Fibroblast of lung (primary cell): ENCODE measurements at places on chromosomes 1 and 21.

DNA sequence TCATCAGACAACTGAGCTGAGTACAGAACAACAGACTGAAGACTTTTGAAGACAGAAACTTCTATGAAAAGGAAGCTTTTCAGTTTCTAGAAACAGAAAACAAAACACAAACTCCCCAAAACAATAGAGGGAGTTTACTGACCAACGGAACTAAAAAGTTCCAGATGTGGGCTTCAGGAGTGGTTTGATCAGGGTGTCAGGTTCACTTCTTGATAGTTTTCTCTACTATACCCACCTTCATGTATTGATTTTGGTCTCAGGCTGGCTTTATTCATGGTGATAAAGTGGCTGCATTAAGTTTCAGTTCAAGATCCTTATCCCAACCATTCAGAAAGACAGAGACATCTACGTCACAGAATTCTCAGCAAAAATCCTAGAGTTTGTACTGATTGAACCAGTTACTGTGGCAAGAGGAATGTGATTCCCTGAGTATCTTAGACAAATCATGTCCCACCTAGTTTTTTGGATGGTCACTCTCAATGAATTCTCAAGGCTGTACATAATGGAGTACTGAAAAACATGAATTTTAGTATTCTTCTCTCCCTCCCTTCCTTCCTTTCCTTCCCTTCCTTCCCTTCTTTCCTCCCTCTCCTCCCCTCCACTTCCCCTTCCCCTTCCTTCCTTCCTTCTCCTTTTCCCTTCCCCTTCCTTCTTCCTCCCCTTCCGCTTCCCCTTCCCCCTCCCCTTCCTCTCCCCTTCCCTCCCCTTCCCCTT is 680.5 kb downstream of the PTPRU start:
- no peak for DNase-seq

DNA sequence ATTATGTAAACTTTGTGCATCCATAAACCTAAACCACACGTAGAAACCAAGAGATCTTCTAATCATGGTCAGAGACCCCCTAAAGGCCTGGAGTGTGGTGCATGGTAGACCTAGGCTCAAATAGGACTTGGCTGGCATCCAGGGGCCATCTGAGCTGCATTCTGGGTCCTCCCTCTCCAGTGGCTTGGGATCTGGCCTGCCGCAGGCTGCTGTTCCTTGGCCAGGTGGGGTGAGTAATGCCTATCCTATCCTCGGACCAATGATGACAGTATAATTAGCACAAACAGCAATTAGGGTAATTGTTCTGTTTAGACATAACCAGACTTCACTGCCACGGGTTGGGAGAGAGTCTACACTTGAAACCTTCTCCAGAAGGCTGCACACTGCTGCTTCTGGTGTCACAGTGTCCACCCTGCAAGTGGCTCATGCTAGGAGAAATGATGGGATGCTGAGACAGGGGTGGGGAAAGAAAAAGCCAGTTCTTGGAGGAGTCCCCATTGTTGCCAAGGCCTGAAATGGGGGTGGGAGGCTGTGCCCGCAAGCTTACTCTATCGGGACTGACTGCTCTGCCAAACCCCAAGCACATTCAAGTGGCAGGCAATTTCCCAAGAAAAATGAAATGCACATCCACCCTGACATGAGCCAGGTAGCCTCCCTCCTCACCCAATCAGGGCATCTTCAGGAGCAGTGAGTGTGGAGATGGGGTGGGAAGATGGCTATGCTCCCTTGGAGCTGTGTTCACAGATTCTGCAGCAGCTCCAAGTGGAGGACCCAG is 12.5 kb upstream of the PKP1 start:
- DNase-seq = no peak

DNA sequence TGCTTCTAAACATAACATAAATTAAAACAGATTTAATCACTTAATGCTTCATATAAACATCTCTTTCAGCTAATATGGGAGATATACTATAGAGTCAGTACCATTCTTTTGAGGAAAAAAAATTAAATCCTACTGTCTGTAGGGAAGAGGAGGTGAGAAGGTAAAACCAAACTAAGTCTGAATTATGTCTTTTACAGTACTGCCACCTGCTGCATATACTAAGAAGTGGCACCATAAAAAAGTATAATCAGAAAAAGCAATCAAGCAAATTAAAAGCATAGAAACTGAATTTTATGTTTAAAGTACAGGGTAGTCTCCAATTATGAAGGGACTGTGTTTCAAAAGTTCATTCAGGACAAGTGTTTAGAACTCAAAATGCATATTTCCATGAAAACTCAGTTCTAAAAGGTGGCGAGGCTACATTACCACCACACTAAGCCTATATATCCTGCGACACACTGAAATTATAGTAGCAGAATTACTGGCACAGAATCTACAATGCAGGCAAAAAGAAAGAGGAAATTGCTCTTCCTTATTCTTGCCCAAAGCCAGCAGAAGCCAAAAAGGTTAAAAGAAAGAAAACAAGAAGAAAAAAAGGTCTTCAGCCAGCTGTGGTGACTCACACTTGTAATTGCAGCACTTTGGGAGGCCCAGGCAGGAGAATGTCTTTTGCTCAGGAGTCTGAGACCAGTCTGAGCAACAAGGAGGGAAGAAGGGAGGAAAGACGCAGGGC is 9.0 kb downstream of the NSL1 start:
- DNase-seq = peak; percentile 66

- DNase-seq = peak; percentile 79
These were observed 18.3 kb downstream of the IL6R start for GRCh38 chr1:154423304-154423987.

- no peak for DNase-seq
These were observed 48.6 kb downstream of the ITPKB start for GRCh38 chr1:226690460-226690982.

- DNase-seq = no peak
These were observed 1.3 kb upstream of the H3-3A start for GRCh38 chr1:226061068-226061840.

GRCh38 chr1:201537028-201537427 is 1.9 kb upstream of the NAV1 start:
- DNase-seq = no peak

GRCh38 chr1:10544239-10544638 is 69.5 kb downstream of the PEX14 start:
- DNase-seq = no peak

DNA sequence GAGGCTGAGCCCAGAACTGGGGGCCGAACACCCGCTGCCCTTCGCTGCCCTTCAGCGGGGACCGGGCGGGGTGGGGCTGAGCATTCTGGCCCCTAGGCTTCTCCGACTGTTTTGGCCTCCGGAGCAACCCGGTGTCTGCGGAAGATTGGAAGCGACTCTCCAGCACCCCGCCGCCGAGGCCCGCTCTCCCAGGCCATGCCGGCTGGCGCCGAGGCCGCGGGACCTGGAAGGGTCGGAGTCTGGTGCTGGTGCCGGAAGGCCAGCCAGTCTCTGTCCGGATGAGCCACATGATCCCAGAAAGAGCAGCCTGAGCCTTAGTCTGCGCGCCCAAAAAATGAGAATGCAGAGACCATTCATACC is 272.0 kb downstream of the FOXD2 start:
- DNase-seq = no peak

- no peak for DNase-seq
These were observed 163.6 kb upstream of the PALMD start for GRCh38 chr1:99482286-99482685.

DNA sequence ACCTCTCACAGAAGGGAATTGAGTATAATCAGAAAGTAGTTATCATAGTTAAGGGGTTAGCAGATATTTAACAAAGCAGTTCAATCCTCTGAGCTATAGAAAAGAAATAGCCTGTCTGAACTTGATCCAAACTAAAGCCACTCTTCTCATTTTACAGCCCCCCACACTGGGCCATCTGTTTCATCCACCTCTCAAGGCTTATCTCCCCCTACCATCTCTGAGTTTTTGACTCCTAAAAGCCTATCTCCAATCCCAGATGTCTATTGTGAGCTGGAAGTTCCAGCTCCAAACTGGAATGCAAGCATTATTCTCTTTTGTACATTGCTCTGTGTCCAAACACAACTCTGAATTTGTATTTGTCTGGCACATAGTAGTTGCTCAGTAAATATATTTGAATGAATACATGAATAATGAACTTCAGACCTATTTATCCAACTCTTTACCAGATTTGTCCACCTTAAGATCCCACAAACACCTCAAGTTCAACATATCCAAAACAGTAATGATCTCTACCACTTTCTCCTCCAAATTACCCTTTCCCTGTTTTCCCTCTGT is 98.1 kb downstream of the PLPP3 start:
- no peak for DNase-seq

DNA sequence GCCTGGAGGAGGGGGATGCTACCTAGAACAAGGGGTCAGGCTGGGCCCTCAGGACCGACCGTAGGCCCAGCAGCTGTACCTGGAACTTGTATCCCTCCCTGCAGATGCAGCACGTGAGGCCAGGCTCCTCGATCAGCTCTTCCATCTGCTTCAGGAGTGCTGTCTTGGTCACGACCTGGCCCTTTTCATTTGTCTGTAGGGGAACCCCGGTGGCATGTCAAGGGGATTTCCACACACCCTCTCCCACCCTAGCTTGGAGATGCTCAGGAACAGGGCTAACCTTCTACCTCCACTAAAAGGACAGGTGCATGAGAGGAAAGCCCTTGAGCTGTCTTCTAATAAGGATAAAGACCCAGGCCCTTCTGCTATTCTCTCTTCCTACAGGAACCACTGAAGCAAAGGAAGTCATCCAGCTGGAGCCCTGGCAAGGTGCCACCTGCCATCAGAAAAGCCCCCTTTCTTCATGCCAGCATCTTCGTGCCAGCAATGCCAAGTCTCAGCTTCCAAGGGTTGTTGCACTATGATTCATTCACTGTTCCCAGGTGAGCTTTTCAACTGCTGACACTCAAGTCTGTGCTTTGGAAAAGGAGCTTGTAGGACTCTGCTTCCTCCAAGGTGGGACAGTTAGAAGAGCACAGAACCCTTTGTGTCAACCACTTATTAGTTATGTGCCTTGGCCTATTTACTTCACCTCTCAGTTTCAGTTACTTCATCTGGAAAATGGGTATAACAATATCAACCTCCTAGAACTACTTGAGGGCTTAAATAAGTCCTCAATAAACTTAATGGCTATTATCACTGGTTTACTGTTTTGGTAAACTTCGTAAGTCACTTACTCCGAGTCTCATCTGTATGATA is 122.1 kb downstream of the UBR4 start:
- DNase-seq = no peak

- DNase-seq = peak; percentile 50
These were observed 60.3 kb upstream of the FMN2 start for GRCh38 chr1:240031414-240031813.

DNA sequence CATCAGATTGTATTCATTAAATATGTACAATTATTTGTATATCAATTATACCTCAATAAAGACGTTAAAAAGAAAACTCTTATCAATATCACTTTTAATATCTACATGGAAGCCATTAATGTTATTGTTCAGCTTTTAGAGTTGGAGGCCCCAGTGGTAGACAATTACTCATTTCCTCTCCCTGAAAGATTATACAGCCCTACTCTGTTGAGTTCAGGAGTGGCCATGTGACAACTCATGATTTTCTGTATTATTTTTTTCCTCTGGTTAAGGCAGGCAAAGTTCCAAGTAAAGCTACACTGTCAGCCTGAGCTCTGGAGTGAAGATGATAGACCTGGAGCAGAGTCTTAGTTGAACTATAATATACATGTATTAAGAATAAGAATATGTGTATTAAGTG is 247.9 kb upstream of the B3GALT2 start:
- DNase-seq = no peak

DNA sequence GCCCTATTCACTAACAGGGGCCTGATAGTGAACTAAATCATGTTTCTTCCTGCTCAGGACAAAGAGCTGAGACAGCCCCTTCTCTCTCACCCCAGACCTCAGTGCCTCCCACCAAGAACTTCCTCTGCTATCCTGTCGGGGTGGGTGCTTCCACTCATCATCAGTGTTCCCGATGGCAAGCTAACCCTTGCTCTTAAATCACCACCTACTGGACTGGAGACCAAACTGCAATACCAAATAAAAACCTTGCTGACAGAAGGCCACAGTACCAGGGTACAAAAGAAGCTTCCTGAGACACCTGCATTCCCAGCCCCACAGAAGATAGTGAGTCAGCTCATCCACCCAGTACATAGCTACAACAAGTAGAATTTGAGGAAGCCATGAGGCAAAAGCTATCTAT is 799.5 kb downstream of the LTN1 start:
- DNase-seq = no peak

- no peak for DNase-seq
These were observed 471.0 kb upstream of the PBX1 start for GRCh38 chr1:164087906-164088453.

GRCh38 chr1:30046751-30047150 is 676.6 kb downstream of the MATN1 start:
- DNase-seq = no peak

GRCh38 chr1:26391450-26391849 is 18.9 kb upstream of the ZNF683 start:
- peak; percentile 70 for DNase-seq

GRCh38 chr1:85428471-85429089 is 36.4 kb downstream of the DDAH1 start:
- DNase-seq = no peak

DNA sequence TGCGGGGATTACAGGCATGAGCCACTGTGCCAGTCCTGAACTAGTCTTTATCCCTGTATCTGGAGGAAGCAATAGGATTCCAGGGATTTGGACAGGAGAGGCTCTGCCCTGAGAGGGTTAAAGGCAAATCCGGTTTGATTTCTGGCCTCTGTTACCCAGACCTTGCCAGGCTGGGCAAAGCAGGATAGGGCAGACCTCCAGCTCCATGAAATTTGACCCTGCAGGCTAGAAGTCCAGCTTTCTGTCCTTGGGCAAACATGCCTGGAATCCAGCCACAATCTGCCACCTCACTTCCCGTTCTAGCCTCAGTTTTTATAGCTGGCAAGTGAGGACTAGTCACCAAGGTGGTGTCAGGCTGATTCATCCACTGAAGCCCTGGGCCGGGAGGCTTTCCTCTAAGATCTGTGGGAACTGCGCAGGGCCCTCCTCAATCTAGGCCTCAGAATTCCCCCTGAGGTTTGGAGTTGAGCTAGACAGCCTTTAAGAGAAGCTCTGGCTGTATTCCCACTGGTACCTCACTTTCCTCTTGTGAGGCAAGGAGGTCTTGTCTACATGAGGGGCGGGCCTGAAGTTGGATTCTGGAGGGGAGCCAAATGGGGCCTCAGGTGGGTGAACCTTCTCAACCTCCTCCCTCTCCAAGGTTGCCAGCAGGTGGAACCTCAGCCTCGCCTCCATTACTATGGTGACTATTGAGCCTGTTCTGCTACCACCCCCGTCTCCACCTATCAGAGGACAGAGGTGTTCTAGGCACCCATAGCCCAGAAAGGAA is 7.0 kb upstream of the P3R3URF start:
- DNase-seq = peak; percentile 77

DNA sequence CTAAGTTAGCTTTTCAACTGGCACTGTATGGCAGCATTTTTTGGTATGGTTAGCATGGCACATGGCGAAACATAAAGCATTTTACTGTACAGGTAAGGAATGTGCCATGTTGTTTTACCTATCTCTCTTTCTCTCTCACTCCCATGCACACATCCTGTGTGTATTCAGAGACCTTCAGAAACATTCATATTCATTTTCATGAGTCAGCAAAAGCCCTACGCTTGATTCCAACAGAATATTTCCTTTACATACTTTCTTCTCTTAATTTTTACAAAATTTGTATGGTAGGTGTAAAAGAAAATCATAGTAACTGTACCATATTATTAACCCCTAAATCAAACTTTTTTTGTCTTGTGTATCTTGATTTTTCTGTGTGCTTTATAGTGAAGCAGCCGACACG is 10.3 kb downstream of the SRSF11 start:
- no peak for DNase-seq

- DNase-seq = no peak
These were observed 529.4 kb upstream of the CXADR start for GRCh38 chr21:16983420-16983819.

GRCh38 chr1:9840176-9840575 is 16.4 kb upstream of the CLSTN1 start:
- DNase-seq = no peak
